ENCODE measurements at places on chromosomes 2 and 18. TPM values are rescaled to one million over a fixed set of nuclear protein-coding genes. Genes with fewer than 3 reads are reported as not detected.

- no peak overlapping the region for H3K4me3 ChIP-seq
- no peak for DNase-seq
- peaks cover 19% of the 10 kb centered on the region for H3K4me1 ChIP-seq
- H3K27me3 ChIP-seq = no peaks in the 10 kb centered on the region
These were observed 204.4 kb downstream of the MCFD2 start for GRCh38 chr2:46711156-46711555.

GRCh38 chr2:10145519-10146357 is 23.2 kb downstream of the RRM2 start:
- H3K27me3 ChIP-seq = no peaks in the 10 kb centered on the region
- peaks cover 34% of the 10 kb centered on the region for H3K36me3 ChIP-seq
- no peak for DNase-seq
- no peak overlapping the region for H3K4me3 ChIP-seq
- no peak overlapping the region for H3K27ac ChIP-seq

RPRM gene
- total RNA-seq = 0.20 TPM

- no peak overlapping the region for H3K27ac ChIP-seq
- H3K36me3 ChIP-seq = peaks cover 71% of the 10 kb centered on the region
- H3K27me3 ChIP-seq = no peaks in the 10 kb centered on the region
- no peak for DNase-seq
- no peak overlapping the region for H3K4me3 ChIP-seq
These were observed 25.5 kb downstream of the RMC1 start for GRCh38 chr18:23528580-23529472.

DNA sequence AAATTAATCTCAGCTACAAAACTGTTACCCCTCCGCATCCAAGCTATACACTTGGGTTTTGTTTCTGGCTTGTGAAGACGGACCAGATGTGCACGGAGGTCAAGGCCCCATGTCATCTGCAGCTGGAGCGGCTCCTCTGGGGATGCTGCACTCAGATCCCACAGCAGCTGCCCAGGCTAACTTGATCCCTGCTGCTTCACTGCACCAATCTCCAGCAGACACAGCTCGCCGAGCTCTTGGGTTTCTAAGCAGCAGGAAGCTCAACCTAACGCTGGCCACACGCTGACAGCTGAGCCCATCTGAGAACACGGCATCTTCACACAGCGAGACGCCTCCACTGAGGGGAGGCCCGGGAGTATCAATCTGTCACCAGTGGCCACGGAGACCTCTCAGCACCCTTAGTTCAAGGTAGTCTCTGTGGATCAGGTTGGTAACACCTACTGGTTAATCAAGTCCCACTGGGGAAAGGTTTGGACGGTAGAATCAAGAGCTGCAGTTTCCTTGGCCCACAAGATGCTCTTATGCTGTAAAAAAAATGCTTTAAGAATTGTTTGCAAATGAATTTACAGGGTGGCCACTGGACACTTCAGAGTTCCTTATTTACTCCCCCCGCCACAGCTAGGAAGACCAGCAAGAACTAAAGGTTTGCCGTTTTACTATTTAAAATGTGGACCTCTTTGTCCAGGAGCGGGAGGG is 67.5 kb downstream of the EMILIN2 start:
- H3K4me1 ChIP-seq = peaks cover 25% of the 10 kb centered on the region
- H3K27me3 ChIP-seq = no peaks in the 10 kb centered on the region
- DNase-seq = no peak

- H3K36me3 ChIP-seq = no peaks in the 10 kb centered on the region
- no peak overlapping the region for H3K4me3 ChIP-seq
- no peaks in the 10 kb centered on the region for H3K27me3 ChIP-seq
- DNase-seq = no peak
These were observed 355.1 kb downstream of the EN1 start for GRCh38 chr2:118492335-118492734.

DNA sequence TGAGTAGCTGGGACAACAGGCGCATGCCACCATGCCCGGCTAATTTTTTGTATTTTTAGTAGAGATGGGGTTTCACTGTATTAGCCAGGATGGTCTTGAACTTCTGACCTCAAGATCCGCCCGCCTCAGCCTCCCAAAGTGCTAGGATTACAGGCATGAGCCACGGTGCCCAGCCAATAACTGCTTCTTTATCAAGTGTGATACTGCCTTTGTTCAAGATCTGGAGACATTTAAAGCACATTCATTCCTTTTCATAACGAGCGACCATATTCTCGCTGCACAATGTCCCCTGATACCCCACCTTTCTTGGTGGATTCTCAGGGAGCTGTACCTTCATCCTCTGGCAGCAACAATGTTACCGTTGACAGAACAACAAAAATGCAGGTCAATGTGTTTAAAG is 75.4 kb downstream of the PIEZO2 start:
- H3K4me1 ChIP-seq = no peaks in the 10 kb centered on the region
- no peaks in the 10 kb centered on the region for H3K36me3 ChIP-seq

OTOS gene
- total RNA-seq = not detected

GRCh38 chr2:105877945-105878344 is 133.2 kb downstream of the NCK2 start:
- H3K4me3 ChIP-seq = no peak overlapping the region
- no peak for DNase-seq
- peaks cover 81% of the 10 kb centered on the region for H3K4me1 ChIP-seq
- H3K27ac ChIP-seq = peak overlapping the region; percentile 69
- H3K36me3 ChIP-seq = peaks cover 38% of the 10 kb centered on the region
- H3K27me3 ChIP-seq = no peaks in the 10 kb centered on the region

GRCh38 chr18:52140986-52141385 is 199.0 kb upstream of the DCC start:
- H3K27me3 ChIP-seq = no peaks in the 10 kb centered on the region
- H3K4me3 ChIP-seq = no peak overlapping the region
- no peak for DNase-seq
- no peak overlapping the region for H3K27ac ChIP-seq

RUFY4 gene
- 0.64 TPM for total RNA-seq

DNA sequence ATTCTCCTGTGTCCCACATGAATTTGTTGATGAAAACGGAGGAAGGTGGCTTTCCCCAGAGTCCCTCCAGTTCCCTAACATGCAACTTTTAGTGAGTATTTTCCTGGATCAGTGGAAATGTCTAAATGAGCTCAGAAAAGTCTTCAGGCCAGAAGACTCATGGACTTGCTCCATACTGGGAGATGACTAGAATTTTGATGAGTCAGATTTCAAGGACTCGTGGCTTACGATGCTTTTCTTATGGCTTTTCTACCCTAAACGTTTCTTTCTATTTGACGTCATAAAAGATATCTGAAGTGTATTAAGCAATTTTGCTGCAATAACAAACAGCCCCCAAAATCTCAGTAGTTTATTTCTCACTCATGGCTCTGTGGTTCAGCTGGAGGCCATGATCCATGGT is 397.6 kb downstream of the FBXO15 start:
- no peak overlapping the region for H3K27ac ChIP-seq
- no peaks in the 10 kb centered on the region for H3K36me3 ChIP-seq
- no peaks in the 10 kb centered on the region for H3K4me1 ChIP-seq
- H3K27me3 ChIP-seq = no peaks in the 10 kb centered on the region
- DNase-seq = no peak

- no peak for DNase-seq
- H3K36me3 ChIP-seq = no peaks in the 10 kb centered on the region
These were observed 646.5 kb downstream of the SATB2 start for GRCh38 chr2:198811198-198811597.

- H3K4me3 ChIP-seq = no peak overlapping the region
- H3K4me1 ChIP-seq = no peaks in the 10 kb centered on the region
- no peak overlapping the region for H3K27ac ChIP-seq
- H3K36me3 ChIP-seq = no peaks in the 10 kb centered on the region
- no peak for DNase-seq
- H3K27me3 ChIP-seq = no peaks in the 10 kb centered on the region
These were observed 30.2 kb downstream of the GLI2 start for GRCh38 chr2:120765678-120766469.

GRCh38 chr2:9998916-9999654 is 44.3 kb upstream of the KLF11 start:
- H3K4me3 ChIP-seq = no peak overlapping the region
- DNase-seq = no peak
- H3K27me3 ChIP-seq = no peaks in the 10 kb centered on the region
- H3K36me3 ChIP-seq = no peaks in the 10 kb centered on the region
- no peak overlapping the region for H3K27ac ChIP-seq
- no peaks in the 10 kb centered on the region for H3K4me1 ChIP-seq

DNA sequence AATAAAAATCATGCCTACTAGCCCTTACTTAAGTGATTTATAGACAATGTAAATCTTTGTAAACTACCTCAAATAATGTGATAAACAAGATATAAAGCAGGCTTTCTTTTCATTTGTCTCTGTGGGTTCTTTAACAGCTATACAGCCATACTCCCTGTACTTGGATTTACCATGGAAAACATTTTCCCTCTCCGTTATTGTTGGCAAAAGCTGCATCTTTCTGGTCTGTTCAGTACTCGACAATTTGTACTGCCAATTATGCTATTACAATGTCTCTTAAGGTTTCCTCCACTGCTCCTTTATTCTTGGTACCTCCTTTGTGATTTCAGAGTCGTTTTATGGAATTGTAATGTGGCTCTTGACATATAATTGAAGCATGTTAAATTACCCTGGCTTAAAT is 426.3 kb upstream of the PKDCC start:
- peaks cover 2% of the 10 kb centered on the region for H3K27me3 ChIP-seq
- no peak overlapping the region for H3K4me3 ChIP-seq
- H3K27ac ChIP-seq = no peak overlapping the region
- DNase-seq = no peak

ACKR3 gene
- 0.42 TPM for total RNA-seq

GRCh38 chr2:240926516-240927389 is 20.6 kb downstream of the CROCC2 start:
- H3K27ac ChIP-seq = no peak overlapping the region
- no peaks in the 10 kb centered on the region for H3K36me3 ChIP-seq
- DNase-seq = no peak
- H3K27me3 ChIP-seq = peaks cover 2% of the 10 kb centered on the region

DNA sequence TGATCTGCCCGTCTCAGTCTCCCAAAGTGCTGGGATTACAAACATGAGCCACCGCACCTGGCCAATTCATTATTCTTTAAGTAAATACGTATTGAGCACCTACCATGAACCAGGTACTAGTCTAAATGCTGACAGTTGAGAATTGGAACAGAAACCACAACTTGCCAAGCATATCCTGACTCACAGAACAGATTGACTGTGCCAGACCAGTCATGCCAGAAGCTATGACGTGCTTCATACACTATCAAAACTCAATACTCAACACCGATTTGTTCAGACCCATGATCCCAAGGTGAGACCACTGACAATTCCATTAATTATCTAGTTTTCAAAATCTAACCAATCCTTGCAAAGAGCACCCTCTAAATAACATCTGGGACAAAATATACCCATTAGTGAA is 148.6 kb downstream of the B3GNT2 start:
- no peak overlapping the region for H3K4me3 ChIP-seq
- no peak for DNase-seq
- H3K27me3 ChIP-seq = no peaks in the 10 kb centered on the region

DNA sequence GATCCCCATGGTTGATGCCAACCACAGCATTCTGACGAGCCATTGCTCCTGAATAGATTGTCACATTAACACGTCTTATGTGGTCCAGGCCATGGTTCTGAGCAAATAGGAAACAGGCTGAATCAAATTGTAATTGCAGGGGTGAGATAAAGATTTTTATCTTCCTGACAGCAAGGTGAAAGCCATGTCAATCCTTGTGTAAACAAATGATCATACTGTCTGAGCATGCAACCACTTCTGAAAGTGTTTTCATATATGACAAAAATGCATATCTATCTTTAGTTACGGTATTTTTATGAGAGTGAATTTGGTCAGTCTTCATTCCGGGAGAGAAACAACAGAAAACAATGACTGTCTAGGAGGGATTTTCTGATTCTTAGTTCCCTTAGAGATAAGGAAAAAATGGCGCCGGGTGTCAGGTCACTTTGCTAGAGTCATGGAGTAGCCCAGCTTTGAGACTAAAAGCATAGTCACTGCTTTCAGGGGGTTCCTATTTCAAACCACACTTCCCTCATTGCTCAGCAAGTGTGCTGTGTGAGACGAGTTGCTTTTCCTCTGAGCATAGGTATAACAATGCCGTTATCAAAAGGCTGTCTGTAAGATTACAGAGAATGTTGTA is 958.9 kb downstream of the DCDC2C start:
- H3K36me3 ChIP-seq = no peaks in the 10 kb centered on the region
- no peaks in the 10 kb centered on the region for H3K4me1 ChIP-seq

- DNase-seq = no peak
- no peaks in the 10 kb centered on the region for H3K27me3 ChIP-seq
- H3K36me3 ChIP-seq = no peaks in the 10 kb centered on the region
- H3K4me1 ChIP-seq = no peaks in the 10 kb centered on the region
These were observed 24.3 kb upstream of the IKZF2 start for GRCh38 chr2:213175673-213176247.

PLEK gene
- 3.2 TPM for total RNA-seq

DNA sequence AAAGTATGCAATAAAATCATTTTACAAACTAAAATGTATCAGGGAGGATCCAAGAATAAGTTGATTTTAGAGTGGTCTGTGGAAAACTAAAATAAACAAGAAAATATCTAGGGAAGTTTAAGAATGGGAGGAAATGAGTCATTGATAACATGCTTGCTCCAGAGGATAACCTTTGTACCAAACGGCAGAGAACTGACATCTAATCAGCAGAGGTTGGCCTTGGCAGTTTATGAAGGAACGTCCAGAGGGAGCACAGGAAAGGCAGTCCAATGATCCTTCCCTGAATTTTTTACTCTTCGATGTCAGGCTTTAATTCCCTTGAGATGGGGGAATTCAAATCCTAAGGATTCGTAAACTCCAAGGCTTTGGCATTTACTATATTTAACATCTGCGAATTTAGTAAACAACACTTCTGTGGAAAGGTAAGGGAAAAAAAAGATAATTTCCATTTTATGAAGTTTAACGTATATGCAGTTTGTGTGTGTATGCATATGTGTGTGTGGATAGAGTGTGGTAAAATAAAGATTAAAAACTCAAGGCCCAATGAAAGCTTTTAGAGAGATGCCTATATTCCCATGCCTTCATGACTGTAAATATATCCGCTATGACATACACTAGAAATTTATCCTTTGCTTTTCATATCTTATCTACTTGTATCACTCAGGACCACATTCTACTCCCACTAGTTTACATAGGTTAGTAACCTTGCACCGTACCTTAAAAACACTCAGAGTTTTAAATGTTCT is 8.7 kb upstream of the INPP1 start:
- no peak for DNase-seq
- H3K36me3 ChIP-seq = no peaks in the 10 kb centered on the region
- no peak overlapping the region for H3K27ac ChIP-seq
- H3K4me3 ChIP-seq = no peak overlapping the region
- H3K27me3 ChIP-seq = peaks cover 34% of the 10 kb centered on the region
- H3K4me1 ChIP-seq = no peaks in the 10 kb centered on the region

DNA sequence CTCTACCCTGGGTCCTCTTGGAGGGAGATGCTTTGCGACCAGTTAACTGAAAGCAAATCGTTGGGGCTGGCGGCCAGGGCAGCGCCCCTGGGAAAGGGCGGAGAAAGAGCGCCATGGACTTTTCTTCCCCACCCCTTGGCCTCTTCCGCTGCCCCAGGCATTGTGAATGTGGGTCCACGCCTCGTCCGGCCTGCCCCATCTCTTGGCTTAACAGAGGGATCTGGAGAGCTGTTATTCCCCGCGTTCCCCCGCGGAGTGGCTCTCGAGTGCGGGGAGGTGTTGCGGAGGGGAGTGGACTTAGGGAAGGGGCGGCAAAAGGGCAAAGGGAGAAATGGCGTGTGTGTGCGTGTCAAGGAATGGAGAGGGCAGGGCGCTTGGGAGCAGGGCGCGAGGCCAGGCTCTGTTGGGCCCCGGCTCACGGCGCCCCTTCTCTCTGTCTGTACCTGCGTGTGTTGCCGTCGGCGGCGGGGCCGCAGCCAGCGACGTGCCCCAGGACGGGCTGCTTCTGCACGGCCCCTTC is 6.6 kb downstream of the EMX1 start:
- H3K4me3 ChIP-seq = no peak overlapping the region
- H3K4me1 ChIP-seq = no peaks in the 10 kb centered on the region
- no peak overlapping the region for H3K27ac ChIP-seq
- DNase-seq = no peak
